ENCODE measurements at places on chromosomes 3 and 15. TPM values are rescaled to one million over a fixed set of nuclear protein-coding genes. Genes with fewer than 3 reads are reported as not detected.

GRCh38 chr3:59992578-59992977 lies 942.8 kb upstream of the CFAP20DC start:
- no peak overlapping the region for H3K27ac ChIP-seq
- no peak for DNase-seq
- H3K27me3 ChIP-seq: no peaks in the 10 kb centered on the region
- no peaks in the 10 kb centered on the region for H3K36me3 ChIP-seq
- no peak overlapping the region for H3K4me3 ChIP-seq

DNA sequence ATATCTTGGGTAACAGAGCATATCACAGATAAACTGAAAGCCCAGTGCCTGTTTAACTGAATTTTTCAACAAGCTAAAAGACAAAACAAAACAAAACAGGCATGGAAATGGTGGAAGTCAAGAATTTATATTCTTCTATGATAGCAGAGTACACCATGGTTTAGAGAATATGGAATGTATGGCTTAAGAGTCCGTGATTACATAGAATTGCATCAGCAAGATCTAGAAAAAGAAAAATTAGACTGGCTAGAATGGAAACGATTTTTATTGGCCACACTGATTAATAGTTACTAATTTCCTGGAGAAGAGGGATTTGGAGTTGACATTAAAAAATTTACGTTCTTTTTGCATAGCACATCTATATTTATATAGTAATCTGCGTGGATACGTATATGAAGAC lies 435.2 kb upstream of the DPPA4 start:
- no peak overlapping the region for H3K27ac ChIP-seq
- no peaks in the 10 kb centered on the region for H3K36me3 ChIP-seq
- no peaks in the 10 kb centered on the region for H3K4me1 ChIP-seq
- DNase-seq: peak; percentile 6
- H3K4me3 ChIP-seq: no peak overlapping the region

GRCh38 chr15:63982381-63982854 lies 63.9 kb downstream of the DAPK2 start:
- peaks cover 17% of the 10 kb centered on the region for H3K4me1 ChIP-seq
- no peaks in the 10 kb centered on the region for H3K27me3 ChIP-seq
- no peak overlapping the region for H3K4me3 ChIP-seq
- H3K36me3 ChIP-seq: no peaks in the 10 kb centered on the region
- no peak for DNase-seq

- no peak for DNase-seq
- no peaks in the 10 kb centered on the region for H3K4me1 ChIP-seq
- no peaks in the 10 kb centered on the region for H3K36me3 ChIP-seq
- no peak overlapping the region for H3K27ac ChIP-seq
- no peaks in the 10 kb centered on the region for H3K27me3 ChIP-seq
Measured at GRCh38 chr15:90915216-90915807, 12.2 kb downstream of the MAN2A2 start.

DNA sequence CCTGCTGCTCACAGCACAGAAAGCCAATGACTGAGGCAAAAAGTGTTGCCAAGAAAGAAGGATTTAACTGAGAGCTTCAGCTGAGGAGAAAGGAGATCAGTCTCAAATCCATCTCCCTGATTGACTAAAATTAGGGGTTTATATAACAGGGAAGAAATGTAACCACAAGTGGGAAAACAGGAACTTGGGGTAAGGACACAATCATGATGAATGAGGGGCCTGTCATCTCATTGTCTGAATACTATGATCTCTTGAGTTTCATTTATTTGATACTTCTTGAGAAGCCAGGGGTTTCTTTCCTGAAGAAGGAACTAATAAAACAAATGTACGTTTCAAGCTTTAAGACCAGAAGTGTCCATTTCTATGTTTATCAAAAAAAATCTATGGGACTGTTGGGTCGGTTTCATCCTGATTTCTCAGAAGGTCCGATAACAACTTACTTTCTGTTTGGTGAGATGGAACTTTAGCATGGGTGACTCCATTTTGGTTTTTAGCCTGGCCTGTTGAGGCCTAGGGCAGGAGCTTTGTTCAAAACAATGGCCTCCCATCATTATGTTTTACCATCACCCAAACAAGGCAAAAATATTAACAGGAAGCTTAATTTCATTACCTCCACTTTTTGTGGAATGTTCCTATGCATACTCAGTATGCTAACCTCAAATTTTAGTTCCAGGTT lies 76.6 kb upstream of the PIAS1 start:
- H3K4me3 ChIP-seq: no peak overlapping the region
- H3K27me3 ChIP-seq: peaks cover 9% of the 10 kb centered on the region
- no peak overlapping the region for H3K27ac ChIP-seq
- DNase-seq: no peak

DNA sequence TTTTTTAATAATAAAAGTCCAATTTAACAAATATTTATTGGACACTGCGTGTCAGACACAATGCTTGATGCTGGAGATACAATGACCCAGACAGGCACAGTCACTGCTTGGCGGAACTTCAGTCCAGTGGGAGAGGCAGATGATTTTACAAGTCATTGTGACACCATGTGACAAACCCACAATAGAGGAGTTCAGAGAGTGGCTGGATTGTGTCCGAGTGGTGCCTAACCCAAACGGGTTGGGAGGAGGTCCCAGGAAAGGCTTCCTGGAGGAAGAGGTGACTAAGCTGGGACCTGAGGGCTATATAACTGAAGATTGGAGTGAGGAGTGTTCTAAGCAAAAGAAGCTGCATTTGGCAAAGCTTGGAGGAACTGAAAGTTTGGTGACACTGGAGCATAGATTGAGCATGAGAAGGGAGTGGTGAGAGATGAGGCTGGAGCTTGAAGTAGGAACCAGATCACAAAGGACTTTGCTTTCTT lies 41.4 kb downstream of the CRTC3 start:
- no peaks in the 10 kb centered on the region for H3K36me3 ChIP-seq
- H3K27ac ChIP-seq: peak overlapping the region; percentile 75
- peak overlapping the region; percentile 39 for H3K4me3 ChIP-seq
- peaks cover 16% of the 10 kb centered on the region for H3K4me1 ChIP-seq
- DNase-seq: peak; percentile 85

DNA sequence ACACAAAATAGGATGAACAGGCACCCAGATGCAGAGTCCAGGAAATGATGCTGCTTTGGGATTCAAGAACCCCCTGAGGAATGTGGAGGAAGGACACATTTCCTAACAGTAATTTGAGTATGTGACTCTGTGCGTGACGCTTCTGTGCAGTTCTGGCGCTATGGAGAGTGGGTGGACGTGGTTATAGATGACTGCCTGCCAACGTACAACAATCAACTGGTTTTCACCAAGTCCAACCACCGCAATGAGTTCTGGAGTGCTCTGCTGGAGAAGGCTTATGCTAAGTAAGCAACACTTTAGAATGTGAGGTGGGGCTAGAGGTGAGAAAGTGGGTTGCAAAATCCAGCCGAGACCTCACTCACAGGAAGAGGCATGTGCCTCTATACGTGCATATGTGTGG lies 28.3 kb downstream of the CAPN3 start:
- H3K4me1 ChIP-seq: no peaks in the 10 kb centered on the region
- no peaks in the 10 kb centered on the region for H3K27me3 ChIP-seq
- no peak for DNase-seq
- H3K27ac ChIP-seq: no peak overlapping the region
- no peak overlapping the region for H3K4me3 ChIP-seq

- peak overlapping the region; percentile 54 for H3K4me3 ChIP-seq
- H3K4me1 ChIP-seq: peaks cover 35% of the 10 kb centered on the region
- DNase-seq: peak; percentile 81
- peak overlapping the region; percentile 81 for H3K27ac ChIP-seq
- no peaks in the 10 kb centered on the region for H3K27me3 ChIP-seq
Measured at GRCh38 chr3:11212299-11212608, 58.0 kb downstream of the HRH1 start.

DNA sequence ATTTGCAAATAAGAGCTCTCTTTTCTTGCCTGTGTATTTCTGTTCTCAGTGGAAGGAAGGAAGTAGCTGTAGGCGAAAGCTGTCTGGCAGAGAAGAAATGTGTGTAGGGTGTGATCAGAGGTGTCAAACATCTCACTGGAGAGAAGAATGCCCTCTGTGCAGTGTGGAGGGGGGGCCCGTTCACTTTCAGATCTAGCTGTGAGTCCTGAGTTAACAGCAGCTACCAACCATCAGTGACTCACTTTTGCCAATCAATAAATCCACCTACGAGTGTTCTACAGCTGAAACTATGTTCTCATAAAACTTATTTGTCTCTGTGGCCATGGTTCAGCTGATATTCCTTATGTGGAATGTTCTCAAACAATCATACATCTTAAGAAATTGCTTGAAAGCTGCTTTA lies 103.7 kb downstream of the FRMD4B start:
- H3K27ac ChIP-seq: no peak overlapping the region
- peaks cover 6% of the 10 kb centered on the region for H3K27me3 ChIP-seq
- no peak for DNase-seq
- H3K36me3 ChIP-seq: no peaks in the 10 kb centered on the region
- H3K4me1 ChIP-seq: no peaks in the 10 kb centered on the region

- H3K4me3 ChIP-seq: no peak overlapping the region
- no peak overlapping the region for H3K27ac ChIP-seq
- no peaks in the 10 kb centered on the region for H3K27me3 ChIP-seq
- no peaks in the 10 kb centered on the region for H3K4me1 ChIP-seq
Measured at GRCh38 chr15:31303726-31304648, 22.6 kb upstream of the KLF13 start.

- no peak overlapping the region for H3K27ac ChIP-seq
- H3K36me3 ChIP-seq: no peaks in the 10 kb centered on the region
- no peak overlapping the region for H3K4me3 ChIP-seq
- no peaks in the 10 kb centered on the region for H3K27me3 ChIP-seq
Measured at GRCh38 chr15:82108489-82109078, 62.8 kb upstream of the MEX3B start.

GRCh38 chr3:7581831-7582230 lies 720.9 kb downstream of the GRM7 start:
- no peaks in the 10 kb centered on the region for H3K36me3 ChIP-seq
- no peak for DNase-seq
- H3K27me3 ChIP-seq: no peaks in the 10 kb centered on the region
- H3K4me3 ChIP-seq: no peak overlapping the region
- H3K27ac ChIP-seq: no peak overlapping the region
- H3K4me1 ChIP-seq: no peaks in the 10 kb centered on the region

GRCh38 chr3:167895684-167896083 lies 160.2 kb downstream of the SERPINI1 start:
- peaks cover 9% of the 10 kb centered on the region for H3K27me3 ChIP-seq
- DNase-seq: no peak
- no peak overlapping the region for H3K27ac ChIP-seq

DNA sequence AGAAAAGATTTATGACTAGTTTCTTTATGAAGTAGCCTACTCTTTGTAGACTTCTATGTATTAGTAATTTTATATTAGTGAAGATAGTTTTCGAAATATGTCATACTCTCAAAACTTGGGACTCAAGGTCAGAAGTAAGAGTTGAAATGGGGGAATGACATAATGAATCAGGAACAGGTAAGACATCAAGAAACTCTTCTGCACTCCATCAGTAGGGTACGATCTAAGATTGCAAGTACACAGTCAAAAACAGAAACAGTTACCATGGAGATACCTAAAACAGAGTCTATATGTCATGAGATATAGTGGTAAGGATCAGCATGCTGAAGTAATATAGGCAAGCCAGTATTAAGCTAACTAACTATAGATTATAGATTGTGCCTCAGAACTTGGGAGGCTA lies 187.0 kb upstream of the MLF1 start:
- H3K27ac ChIP-seq: no peak overlapping the region
- no peaks in the 10 kb centered on the region for H3K4me1 ChIP-seq
- no peak for DNase-seq

DNA sequence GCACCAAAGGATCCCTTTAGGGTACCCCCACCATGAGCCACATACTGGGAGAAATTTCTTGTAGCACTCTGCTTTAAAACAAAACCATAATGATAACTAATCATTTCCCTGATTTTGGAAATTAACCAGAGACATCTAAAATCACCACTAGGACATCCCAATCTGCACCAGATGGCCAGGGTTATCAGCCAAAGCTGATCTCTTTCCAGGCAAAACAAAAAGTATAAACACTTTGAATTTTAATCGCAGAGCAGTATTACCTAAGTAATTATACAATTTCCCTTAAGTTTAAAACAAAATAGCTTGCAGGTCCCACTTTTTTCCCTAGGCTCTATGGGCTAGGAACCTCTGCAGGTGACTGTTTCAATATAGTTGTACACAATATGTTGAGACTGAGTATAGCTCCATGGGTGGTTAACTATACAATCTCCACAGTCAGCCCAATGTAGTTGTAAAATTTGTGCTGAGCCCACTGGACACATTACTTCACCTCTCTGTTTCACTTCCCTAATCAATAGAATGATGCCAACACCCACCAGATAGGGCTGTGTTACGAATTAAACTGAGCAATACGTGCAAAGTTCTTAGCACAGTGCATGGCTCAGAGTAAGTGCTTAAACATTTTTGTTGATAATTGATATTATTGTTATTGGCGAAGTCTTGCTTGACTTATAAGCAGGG lies 629 bp upstream of the NOX5 start:
- no peak overlapping the region for H3K27ac ChIP-seq
- no peak overlapping the region for H3K4me3 ChIP-seq
- H3K4me1 ChIP-seq: peaks cover 20% of the 10 kb centered on the region

DNA sequence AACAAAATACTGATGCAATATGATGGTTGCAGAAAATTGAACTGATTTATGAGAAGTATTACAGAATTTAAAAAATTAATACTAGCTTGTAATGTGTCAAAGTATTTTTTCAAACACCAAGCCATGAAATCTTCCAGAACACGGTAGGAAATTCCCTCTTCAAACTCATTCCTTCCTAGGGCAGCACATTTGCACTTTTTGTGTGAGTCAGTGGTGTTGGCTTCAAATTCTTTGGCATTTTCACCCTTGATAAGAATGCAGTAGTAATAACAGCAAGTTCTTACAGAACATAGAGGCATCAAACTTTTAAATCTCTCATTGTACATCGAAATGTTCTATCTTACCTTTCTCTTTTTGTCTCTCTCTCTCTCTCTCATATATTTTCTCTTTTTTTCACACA lies 191.8 kb downstream of the CGGBP1 start:
- no peaks in the 10 kb centered on the region for H3K36me3 ChIP-seq
- peak; percentile 67 for DNase-seq
- H3K27ac ChIP-seq: no peak overlapping the region
- 0 out of 2 replicates have a peak overlapping the region, but pooled peaks have one; percentile 2 for H3K4me3 ChIP-seq

DNA sequence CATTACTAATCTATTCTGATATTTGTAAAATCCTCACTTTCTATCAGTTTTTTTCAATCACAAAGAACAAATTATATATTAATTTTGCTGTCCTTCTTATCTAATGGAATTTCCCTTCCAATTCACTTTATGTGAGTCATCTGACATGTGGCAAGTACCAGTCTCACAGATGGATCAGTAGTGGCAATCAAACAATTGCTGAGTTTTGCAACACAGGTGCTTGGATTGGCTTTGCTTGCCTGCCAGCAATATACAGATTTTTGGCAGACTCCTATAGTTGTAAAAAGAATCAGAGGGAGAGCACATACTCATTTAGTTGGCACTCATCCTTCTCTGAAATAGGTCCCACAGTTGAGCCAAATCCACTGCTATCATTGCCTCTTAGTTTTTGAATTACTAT lies 83.7 kb downstream of the BCHE start:
- H3K4me3 ChIP-seq: no peak overlapping the region
- no peaks in the 10 kb centered on the region for H3K27me3 ChIP-seq
- H3K27ac ChIP-seq: no peak overlapping the region

GRCh38 chr3:67008388-67008787 lies 10.3 kb downstream of the KBTBD8 start:
- no peak for DNase-seq
- H3K36me3 ChIP-seq: no peaks in the 10 kb centered on the region
- no peak overlapping the region for H3K27ac ChIP-seq
- H3K27me3 ChIP-seq: no peaks in the 10 kb centered on the region

SLITRK3 gene
- total RNA-seq: not detected

SLC28A1 gene
- total RNA-seq: not detected

CLDN18 gene
- total RNA-seq: not detected

PLSCR2 gene
- not detected for total RNA-seq

RPLP1 gene
- 167 TPM for total RNA-seq

ITIH3 gene
- not detected for total RNA-seq

SKIL gene
- 39.1 TPM for total RNA-seq

CORO2B gene
- total RNA-seq: 7.6 TPM

NAA80 gene
- total RNA-seq: 10.2 TPM

Data from GM23248 (cell line).